ENCODE measurements at places on chromosomes 13 and 19. TPM values are rescaled to one million over a fixed set of nuclear protein-coding genes. Genes with fewer than 3 reads are reported as not detected.

Gene SBK2
- polyA plus RNA-seq, result not detected

GRCh38 chr19:48975947-48976847 is 11.1 kb downstream of the FTL start:
- DNase-seq, result peak; percentile 47

Gene KLK10
- not detected for polyA plus RNA-seq

GRCh38 chr19:55563261-55563690 is 17.4 kb downstream of the ZNF579 start:
- DNase-seq, result no peak

- no peak for DNase-seq
These were observed 77.4 kb upstream of the ABCC4 start for GRCh38 chr13:95378603-95379002.

Gene SIGLEC12
- polyA plus RNA-seq, result not detected

GRCh38 chr19:43674183-43674582 is 4.2 kb upstream of the PLAUR start:
- DNase-seq, result no peak

Gene RGS9BP
- 0.08 TPM for polyA plus RNA-seq

- DNase-seq, result no peak
These were observed 4.4 kb upstream of the ATP1A3 start for GRCh38 chr19:41998246-41999020.

Gene NLRP4
- not detected for polyA plus RNA-seq

DNA sequence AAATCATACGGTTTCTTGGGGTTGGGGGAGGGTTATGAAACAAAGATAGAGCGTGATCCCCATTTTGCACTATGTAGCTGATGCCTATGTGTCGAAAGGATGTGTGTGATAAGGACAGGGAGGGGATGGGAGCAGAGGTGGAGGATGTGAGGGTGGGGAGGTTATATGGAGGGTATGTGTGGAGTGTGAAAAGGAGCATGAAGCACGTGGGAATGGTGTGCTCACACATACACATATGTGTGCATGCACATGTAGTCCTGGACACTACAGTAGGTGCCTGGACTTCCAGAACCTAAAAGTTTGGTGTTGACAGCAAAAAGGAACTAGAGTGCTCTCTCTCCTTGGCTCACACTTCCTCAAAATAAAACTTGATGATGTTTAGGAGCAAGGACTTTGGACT is 25.4 kb downstream of the STOML3 start:
- DNase-seq, result no peak

DNA sequence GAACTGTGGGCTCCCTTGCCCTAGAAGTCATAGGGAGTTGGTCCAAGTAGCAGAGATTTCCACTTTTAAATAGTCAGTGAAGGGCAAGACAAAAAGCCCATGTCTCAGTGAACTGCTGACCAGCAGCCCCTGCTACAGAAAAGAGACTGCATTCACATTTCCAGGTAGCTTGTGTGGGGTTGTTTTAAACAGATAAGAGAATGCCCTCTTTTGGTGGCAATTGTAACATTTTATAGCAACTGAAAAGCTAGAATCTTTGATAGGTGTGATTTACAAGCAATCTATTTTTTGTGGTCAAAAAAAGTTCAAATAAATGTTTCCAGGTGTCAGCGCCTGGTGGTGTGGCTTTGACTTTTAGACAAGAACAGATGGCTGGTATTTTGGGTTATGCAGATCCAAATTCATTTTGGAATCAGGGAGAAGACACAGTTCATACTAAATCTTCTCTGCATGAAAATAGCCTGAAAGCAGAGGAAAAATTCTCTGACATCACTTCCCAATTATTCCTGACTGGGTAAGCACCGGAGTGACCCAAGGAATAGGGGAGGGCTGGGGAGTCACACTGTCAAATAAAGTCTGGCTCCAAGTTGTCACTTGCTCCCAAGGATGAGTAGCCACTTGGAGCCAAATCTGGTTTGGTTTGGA is 26.2 kb upstream of the GPR12 start:
- DNase-seq, result no peak

- DNase-seq, result no peak
These were observed 94.2 kb downstream of the ZDHHC20 start for GRCh38 chr13:21364916-21365315.

- DNase-seq, result no peak
These were observed 36.6 kb downstream of the KLF2 start for GRCh38 chr19:16361254-16361653.

- no peak for DNase-seq
These were observed 30.3 kb downstream of the USPL1 start for GRCh38 chr13:30647824-30648521.
